ENCODE measurements at places on chromosomes 4 and X.

- no peak for DNase-seq
Measured at GRCh38 chrX:117522725-117523700, 593.6 kb downstream of the KLHL13 start.

- DNase-seq = no peak
Measured at GRCh38 chrX:68433981-68434299, 645 bp upstream of the OPHN1 start.

DNA sequence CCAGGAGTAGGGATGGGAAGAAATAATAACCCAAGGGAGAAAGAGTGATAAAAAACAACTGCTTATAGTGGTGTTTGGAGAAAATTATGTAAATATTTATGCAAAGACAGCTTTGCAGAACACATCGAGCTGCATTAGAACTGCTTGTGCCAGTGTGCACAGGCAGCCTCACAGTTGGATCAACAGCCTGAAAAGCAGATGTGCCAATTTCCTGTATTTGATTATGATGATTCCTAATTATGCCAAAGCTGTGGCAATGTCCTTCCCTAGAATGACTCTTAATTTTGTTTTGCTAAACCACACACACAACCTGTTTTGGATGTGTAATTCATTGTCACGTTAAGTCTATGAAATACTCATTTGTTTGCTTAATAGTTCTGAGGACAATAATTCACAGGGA is 30.6 kb upstream of the ANTXR2 start:
- DNase-seq = no peak

DNA sequence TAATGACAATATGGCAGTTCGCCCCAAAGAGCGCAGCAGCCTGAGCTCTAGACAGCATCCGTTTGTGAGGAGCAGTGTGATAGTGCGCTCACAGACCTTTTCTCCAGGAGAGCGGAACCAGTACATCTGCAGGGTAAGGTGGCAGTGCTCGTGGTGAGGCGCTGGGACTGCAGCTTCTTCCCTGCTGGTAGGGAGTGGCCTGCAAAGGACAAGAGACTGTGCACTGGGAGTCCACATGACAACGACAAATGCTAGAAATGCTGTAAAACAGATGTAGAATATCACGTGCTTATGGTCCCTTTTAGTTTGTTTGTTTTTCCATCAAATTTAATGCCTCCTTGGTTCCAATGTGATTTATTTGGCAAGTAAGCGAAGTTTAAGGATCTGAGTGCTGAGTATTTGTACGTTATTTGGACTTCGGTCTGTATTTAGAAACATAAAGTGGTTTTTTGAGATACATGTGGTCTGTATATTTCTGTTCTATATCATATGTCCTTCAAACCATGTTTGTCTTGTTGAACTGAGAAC is 35.8 kb downstream of the CLDN22 start:
- DNase-seq = no peak

DNA sequence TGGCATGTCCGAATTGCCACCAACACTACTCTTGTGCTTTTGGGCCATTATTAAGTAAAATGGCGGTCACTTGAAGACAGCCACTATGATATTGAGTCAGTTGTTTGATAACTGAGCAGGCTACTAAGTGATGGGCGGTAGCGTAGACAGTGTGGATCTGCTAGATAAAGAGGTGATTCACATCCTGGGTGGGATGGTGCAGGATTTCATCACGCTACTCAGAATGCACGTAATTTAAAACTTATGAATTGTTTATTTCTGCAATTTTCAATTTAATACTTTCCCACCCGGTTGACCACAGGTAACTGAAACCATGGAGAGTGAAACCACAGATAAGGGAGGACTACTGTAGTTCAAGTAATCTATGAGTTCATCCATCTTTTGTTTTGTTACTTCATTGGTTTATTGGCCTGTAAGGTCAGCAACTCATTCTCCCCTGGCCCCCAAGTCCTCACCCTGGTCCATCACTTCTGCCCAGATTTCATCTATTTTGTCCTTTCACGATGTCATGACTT is 2.9 kb downstream of the ARAF start:
- no peak for DNase-seq

DNA sequence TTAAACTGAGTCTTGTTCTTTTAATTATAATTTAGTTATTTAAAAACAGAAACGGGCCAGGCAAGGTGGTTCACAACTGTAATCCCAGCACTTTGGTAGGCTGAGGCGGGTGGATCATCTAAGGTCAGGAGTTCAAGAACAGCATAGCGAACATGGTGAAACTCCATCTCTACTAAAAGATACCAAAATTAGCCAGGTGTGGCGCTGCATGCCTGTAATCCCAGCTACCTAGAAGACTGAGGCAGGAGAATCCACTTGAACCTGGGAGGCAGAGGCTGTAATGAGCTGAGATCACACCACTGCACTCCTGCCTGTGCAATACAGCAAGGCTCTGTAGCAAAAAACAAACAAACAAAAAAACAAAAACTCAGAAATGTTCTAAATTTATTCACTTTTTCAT is 852.9 kb downstream of the TECRL start:
- no peak for DNase-seq

- no peak for DNase-seq
Measured at GRCh38 chr4:102429553-102429952, 71.6 kb upstream of the NFKB1 start.

DNA sequence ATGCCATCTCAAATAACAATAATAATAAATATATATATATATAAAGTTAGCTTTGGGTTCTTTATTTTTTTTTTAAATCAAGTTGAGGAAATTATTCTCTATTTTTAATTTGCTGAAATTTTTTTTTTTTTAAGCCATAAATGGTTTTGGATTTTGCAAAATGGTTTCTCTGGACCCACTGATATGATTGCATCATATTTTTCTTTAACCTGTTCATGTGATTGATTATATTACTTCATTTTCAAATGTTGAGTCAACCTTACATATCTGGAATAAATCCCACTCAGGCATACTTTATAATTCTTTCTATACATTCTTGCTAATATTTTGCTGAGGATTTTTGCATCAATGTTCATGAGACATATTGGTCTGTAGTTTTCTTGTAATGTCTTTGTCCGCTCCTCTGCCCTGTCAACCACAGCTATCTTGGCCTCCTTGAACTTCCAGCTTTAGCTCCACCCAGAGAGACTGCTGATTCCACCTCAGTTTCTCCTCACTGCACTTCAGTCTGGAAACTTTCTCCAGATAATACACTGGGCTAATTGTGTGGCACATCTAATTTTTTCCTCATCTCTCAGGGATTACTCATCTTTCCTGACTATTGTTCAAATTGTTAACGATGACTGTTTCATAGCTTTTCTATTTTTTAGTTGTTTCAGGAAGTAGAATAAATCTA is 160.9 kb upstream of the GIMD1 start:
- no peak for DNase-seq

DNA sequence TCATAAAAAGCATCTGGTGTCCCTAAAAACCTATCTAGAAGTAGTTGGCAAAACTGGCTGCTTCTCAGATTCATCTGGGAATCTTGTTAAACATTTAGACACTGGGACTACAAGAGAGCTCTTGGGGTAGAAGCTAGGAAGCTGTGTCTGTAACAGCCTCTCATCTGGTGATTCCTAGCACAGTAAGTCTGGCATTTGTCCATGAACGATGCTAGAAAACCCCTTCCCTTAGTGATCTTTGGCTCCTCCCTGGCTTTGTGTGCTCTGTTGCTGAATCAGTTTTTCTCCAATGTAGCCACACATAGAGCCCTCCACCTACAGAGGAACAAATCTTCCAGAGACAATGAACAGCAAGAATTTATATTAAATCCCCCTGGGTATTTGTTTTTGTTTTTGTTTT is 951.7 kb upstream of the LCORL start:
- DNase-seq = no peak

- no peak for DNase-seq
Measured at GRCh38 chrX:134603806-134604700, 54.2 kb downstream of the PLAC1 start.

GRCh38 chrX:18290200-18290599 is 64.3 kb downstream of the SCML2 start:
- DNase-seq = no peak

GRCh38 chrX:125170459-125170858 is 149.2 kb upstream of the TEX13C start:
- DNase-seq = no peak

GRCh38 chr4:141580523-141580922 is 55.9 kb upstream of the IL15 start:
- DNase-seq = no peak

DNA sequence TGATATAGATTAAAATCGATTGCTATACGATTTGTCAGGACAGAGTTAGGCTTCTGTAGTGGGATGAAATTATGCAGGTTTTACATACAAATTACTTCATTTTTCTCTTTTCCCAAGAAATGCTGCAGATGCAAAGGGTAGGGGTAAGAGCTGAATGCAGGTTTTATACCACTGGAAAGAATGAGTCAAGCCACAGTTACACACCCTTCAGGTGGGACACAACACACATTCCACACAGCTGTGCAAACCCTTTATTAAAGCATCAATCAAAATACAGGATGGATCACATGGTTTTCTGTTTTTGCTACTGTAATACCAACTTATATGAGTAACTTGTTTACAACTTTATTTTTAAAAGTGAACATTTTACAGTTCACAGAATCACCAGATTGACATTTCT is 39.8 kb downstream of the MFAP3L start:
- DNase-seq = no peak

GRCh38 chrX:13778916-13779315 is 38.0 kb downstream of the GPM6B start:
- no peak for DNase-seq

DNA sequence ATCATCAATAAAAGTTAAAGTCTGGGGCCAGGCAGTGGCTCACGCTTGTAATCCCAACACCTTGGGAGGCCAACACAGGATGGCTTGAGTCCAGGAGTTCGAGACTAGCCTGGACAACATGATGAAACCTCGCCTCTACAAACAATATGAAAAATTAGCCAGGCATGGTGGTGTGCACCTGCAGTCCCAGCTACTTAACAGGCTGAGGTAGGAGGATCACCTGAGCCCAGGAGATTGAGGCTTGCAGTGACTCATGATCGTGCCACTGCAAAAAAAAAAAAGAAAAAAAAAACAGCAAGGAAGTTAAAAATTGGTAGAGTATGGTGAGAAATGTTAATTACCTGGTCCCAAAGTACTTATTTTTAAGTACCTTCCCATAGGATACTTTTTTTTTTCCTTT is 27.5 kb downstream of the FBXW7 start:
- no peak for DNase-seq

GRCh38 chr4:110275871-110276270 is 77.5 kb upstream of the ELOVL6 start:
- DNase-seq = no peak

DNA sequence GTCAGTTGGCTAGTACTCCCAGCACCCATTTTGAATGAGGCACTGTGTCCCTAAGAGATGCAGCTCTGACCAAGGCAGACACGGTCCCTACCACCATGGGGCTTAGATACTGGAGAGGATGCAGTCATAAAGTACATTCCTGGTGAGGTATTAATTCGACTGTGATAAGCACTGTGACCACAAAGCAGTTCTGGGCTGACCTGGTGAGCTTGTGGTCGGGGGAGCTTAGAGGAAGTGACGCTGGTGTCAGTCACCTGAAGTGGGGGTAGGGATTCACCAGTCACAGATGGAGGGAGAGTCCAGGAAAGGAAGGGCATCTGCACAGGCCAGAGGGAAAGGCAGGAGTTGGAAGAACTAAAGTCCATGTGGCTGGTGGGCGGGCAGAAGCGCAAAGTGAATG is 15.8 kb upstream of the CLTRN start:
- DNase-seq = no peak
